ENCODE measurements at places on chromosomes 5 and 9.

DNA sequence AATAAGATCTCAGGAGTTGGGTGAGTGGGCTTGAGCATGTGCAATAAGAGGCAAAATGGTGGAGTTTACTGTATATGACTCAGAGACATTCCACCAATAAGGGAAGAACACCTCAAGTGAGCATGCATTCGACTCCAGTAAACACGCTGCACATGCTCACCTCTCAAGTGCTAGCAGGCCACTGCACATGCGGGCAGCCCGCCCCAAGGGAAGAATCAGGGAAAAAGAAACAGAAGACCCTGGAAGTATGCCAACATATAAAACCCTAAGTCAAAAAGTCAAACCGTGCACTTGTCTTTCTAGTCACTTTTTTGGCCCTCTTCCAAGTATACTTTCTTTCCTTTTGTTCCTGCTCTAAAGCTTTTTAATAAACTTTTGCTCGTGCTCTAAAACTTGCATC, 245.3 kb upstream of the RASA1 start:
- no peaks in the 10 kb centered on the region for H3K27me3 ChIP-seq
- no peak for DNase-seq
- no peaks in the 10 kb centered on the region for H3K4me1 ChIP-seq
- H3K27ac ChIP-seq: no peak overlapping the region

GRCh38 chr9:98612061-98612752, 96.5 kb downstream of the GABBR2 start:
- H3K27ac ChIP-seq: no peak overlapping the region
- 0 out of 2 replicates have a peak, but pooled peaks cover 3% of the 10 kb centered on the region for H3K4me1 ChIP-seq

DNA sequence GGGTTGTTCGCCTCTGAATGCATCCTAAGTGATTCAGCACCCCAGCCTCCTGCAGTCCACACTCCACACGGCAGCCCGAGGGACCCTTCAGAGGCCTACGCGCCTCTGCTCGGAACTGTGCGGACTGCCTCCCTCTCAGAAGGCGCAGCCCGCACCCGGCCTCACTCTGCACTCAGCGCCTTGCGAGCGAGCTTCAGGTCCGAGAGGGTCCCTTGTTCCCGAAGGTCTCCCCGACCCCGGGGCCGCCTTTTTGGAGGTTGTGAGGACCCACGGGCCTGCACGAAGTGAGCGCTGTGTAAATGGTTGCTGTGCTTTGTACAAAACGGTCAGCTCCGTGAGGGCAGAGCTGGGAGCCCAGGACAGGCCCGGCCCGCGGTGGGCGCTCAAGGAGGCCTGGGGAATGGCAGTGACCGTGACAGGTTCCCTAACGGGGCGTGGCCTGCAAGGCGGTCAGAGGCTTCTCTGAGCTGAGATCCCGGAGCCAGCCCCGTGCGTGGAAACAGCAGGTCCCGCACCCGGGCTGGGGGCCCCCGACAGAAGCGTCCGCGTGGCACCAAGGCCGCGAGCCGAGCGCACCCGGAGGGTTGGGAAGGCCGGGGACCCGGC, 698 bp upstream of the CACNA1B start:
- no peak overlapping the region for H3K27ac ChIP-seq
- H3K4me3 ChIP-seq: no peak overlapping the region
- H3K36me3 ChIP-seq: no peaks in the 10 kb centered on the region
- peaks cover 8% of the 10 kb centered on the region for H3K27me3 ChIP-seq
- H3K4me1 ChIP-seq: no peaks in the 10 kb centered on the region
- DNase-seq: no peak

GRCh38 chr9:136880651-136881050, 5.7 kb upstream of the TRAF2 start:
- DNase-seq: peak; percentile 37
- no peaks in the 10 kb centered on the region for H3K27me3 ChIP-seq
- peaks cover 6% of the 10 kb centered on the region for H3K36me3 ChIP-seq
- no peak overlapping the region for H3K27ac ChIP-seq
- H3K4me3 ChIP-seq: no peak overlapping the region
- H3K4me1 ChIP-seq: peaks cover 21% of the 10 kb centered on the region

- H3K4me3 ChIP-seq: no peak overlapping the region
- H3K4me1 ChIP-seq: no peaks in the 10 kb centered on the region
- H3K27me3 ChIP-seq: no peaks in the 10 kb centered on the region
- no peak for DNase-seq
- no peak overlapping the region for H3K27ac ChIP-seq
Observed at GRCh38 chr5:59109383-59109782, 526.5 kb downstream of the RAB3C start.

DNA sequence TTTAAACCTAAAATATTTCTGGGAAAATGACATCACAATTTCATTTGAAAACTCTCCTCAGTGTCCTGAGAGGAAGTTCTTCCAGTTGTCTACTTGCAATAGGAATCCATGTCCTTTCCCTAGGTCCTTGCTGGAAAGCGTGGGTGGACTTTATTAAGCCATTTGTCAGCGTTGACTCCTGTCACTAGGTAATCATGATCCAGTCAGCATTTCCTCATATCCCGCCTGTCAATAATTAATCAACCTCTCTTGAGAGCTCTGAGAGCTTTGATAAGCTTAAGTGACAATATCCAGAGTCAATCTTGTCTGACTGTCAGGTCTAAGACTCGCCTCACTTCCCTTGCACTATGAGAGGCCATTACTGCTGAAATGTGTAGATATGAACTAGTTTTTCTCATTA, 107.2 kb upstream of the SLIT3 start:
- no peaks in the 10 kb centered on the region for H3K27me3 ChIP-seq
- no peak overlapping the region for H3K27ac ChIP-seq
- no peak overlapping the region for H3K4me3 ChIP-seq
- no peaks in the 10 kb centered on the region for H3K4me1 ChIP-seq
- H3K36me3 ChIP-seq: no peaks in the 10 kb centered on the region
- DNase-seq: no peak

DNA sequence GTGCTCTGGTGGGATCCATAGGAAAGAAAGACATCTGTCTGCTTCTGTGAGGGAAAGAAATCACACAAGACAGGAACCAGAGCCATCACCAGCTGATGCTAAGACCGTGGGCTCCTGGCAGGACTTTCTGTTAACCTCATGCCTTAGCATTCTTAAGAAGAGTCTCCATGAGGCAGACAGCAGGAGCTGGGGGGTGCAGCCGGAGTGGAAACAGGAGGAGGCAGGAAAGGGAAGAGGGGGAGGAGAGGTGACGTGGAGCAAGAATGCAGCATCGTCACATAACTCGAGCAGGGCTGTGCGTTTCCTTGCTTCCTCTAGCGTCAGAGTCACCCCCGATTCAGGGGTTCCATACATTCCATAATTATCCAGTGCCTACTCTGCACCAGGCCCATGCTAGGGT, 53.6 kb downstream of the ERGIC1 start:
- H3K27ac ChIP-seq: no peak overlapping the region
- H3K27me3 ChIP-seq: no peaks in the 10 kb centered on the region
- no peaks in the 10 kb centered on the region for H3K4me1 ChIP-seq
- H3K4me3 ChIP-seq: no peak overlapping the region
- no peak for DNase-seq

GRCh38 chr5:147547730-147548129, 37.9 kb upstream of the DPYSL3 start:
- no peak for DNase-seq
- no peaks in the 10 kb centered on the region for H3K4me1 ChIP-seq
- no peaks in the 10 kb centered on the region for H3K27me3 ChIP-seq
- no peak overlapping the region for H3K4me3 ChIP-seq
- H3K36me3 ChIP-seq: no peaks in the 10 kb centered on the region
- H3K27ac ChIP-seq: no peak overlapping the region

DNA sequence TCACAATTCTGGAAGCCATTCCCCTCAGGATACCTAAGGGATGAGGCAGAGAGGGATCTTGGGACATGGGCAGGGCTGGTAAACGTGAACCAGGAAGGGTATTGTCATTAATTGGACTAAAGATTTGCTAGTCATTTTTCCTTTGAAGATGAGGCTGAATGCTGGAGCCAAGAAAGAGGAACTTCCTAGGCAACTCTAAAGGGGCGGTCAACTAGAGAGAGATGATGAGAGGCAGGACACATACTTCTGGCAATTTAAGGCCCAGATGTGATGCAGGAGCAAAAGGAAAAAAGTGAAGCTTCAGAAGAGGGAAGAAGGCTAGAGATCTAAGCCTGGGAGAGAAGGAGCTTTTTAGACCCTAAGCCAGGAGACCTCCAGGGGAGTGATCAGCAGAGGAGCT, 5.6 kb downstream of the GBA2 start:
- peaks cover 74% of the 10 kb centered on the region for H3K36me3 ChIP-seq
- H3K4me1 ChIP-seq: no peaks in the 10 kb centered on the region
- H3K4me3 ChIP-seq: no peak overlapping the region
- H3K27me3 ChIP-seq: no peaks in the 10 kb centered on the region

DNA sequence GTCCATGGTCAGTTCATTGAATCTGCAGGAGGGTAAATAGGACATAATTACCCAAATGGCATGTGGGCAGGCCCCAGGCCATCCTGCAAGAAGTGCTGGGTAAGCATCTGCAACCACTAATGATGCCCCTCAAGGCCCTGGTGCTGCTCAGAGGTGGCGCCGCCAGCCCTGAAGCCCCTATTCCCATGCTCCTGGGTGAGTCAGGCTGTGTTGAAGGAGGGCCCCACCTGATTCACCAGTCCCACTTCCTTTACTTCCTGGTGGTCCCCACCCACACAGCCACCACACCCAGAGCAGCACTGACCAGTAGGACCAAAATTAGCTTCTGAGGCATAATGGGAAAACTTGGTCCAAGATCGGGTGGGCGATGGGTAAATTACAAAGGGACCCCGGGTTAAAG, 120.4 kb upstream of the SPRY4 start:
- no peak for DNase-seq
- no peaks in the 10 kb centered on the region for H3K27me3 ChIP-seq
- H3K36me3 ChIP-seq: no peaks in the 10 kb centered on the region
- H3K4me1 ChIP-seq: peaks cover 27% of the 10 kb centered on the region

- no peak overlapping the region for H3K27ac ChIP-seq
- H3K4me3 ChIP-seq: no peak overlapping the region
- DNase-seq: no peak
- H3K4me1 ChIP-seq: no peaks in the 10 kb centered on the region
- H3K36me3 ChIP-seq: no peaks in the 10 kb centered on the region
Observed at GRCh38 chr9:134483361-134484184, 157.3 kb downstream of the RXRA start.

DNA sequence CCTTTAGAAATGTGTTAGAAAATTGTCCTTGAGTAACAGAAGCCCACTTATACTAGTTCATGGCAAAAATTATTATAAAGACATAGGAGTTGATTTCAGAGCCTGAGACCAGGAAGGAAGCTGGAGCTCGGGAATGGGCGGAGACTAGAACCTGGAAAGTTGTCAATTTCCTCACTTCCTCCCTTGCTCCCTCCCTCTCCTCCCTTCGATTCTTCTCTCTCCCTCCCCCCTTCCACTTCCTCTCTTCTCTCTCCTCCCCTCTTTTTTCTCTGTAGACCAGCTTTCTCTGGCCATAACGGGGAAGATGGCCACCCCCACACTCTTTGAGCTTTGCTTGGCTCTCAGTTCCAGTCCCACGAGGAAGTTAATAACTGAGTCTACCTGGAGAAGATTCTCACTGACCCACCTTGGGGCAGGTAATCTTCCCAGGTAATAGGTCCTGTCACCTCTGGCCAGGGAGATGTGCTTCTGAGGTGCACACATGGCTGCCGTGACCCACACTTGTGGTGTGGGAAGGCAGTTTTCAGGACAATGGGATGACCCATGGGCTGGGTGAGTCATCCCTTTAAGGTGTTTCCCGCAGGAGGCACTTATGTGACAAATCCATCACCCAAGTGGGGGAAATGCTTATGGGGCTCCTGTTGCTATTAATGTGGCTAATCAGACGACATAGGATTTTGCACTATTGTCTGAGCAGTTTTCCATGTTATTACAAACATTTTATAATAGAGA, 78.7 kb downstream of the HSPA4 start:
- no peak for DNase-seq
- H3K27me3 ChIP-seq: peaks cover 21% of the 10 kb centered on the region
- no peaks in the 10 kb centered on the region for H3K4me1 ChIP-seq

GRCh38 chr5:77423022-77423750, 68.9 kb downstream of the WDR41 start:
- H3K36me3 ChIP-seq: peaks cover 3% of the 10 kb centered on the region
- H3K4me3 ChIP-seq: no peak overlapping the region
- H3K27me3 ChIP-seq: peaks cover 13% of the 10 kb centered on the region
- H3K27ac ChIP-seq: no peak overlapping the region
- no peak for DNase-seq
- no peaks in the 10 kb centered on the region for H3K4me1 ChIP-seq

- H3K4me3 ChIP-seq: no peak overlapping the region
- H3K4me1 ChIP-seq: peaks cover 3% of the 10 kb centered on the region
- H3K36me3 ChIP-seq: no peaks in the 10 kb centered on the region
- no peak for DNase-seq
- no peak overlapping the region for H3K27ac ChIP-seq
Observed at GRCh38 chr5:134240421-134240962, 14.6 kb upstream of the PPP2CA start.

- no peak overlapping the region for H3K27ac ChIP-seq
- no peaks in the 10 kb centered on the region for H3K4me1 ChIP-seq
- peaks cover 38% of the 10 kb centered on the region for H3K27me3 ChIP-seq
- H3K4me3 ChIP-seq: no peak overlapping the region
Observed at GRCh38 chr5:171697221-171698102, 88.2 kb upstream of the SMIM23 start.
